ENCODE measurements at places on chromosomes 5 and 9. TPM values are rescaled to one million over a fixed set of nuclear protein-coding genes. Genes with fewer than 3 reads are reported as not detected.

GRCh38 chr5:181197326-181197951 is 7.6 kb downstream of the TRIM7 start:
- DNase-seq: no peak
- H3K36me3 ChIP-seq: peaks cover 6% of the 10 kb centered on the region
- H3K4me3 ChIP-seq: no peak overlapping the region
- no peaks in the 10 kb centered on the region for H3K4me1 ChIP-seq
- H3K27me3 ChIP-seq: no peaks in the 10 kb centered on the region

- DNase-seq: no peak
- no peaks in the 10 kb centered on the region for H3K4me1 ChIP-seq
- H3K27ac ChIP-seq: no peak overlapping the region
- peaks cover 45% of the 10 kb centered on the region for H3K36me3 ChIP-seq
- H3K4me3 ChIP-seq: no peak overlapping the region
- no peaks in the 10 kb centered on the region for H3K27me3 ChIP-seq
These were observed 157.2 kb downstream of the AP3B1 start for GRCh38 chr5:78137290-78137689.

Gene NDUFS4
- total RNA-seq: 185 TPM

DNA sequence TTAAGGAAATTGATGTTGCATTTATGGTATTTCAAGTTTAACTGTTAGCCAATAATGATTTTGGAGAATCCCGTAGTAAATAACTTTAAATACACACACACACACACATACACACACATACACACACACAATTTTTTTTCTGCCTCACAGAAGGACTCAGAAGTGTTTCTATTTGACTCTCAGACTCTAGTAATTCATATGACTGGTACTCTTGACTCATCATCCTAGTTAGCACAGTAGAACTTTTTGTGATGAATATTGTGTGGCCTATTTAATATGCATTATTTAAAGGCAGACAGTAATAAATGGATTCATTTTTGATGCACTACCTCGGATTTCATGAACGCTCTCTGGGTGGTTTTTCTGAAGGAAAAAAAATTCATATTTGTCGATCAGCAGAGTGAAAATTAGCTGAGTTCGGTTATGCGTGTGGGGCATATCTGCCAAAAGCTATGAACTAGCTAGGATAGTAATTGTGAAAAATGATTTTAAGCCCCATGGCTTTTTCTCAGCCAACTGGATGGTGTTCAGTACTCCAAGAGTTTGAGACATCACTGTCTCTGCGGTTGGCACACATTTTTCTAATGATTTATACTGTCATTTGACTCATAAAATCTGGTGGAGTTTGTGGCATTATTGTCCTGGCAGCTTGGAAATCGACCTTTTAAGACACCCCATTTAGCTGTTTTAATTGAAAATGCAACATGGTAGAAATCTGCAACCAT is 102.2 kb downstream of the PCSK5 start:
- no peaks in the 10 kb centered on the region for H3K4me1 ChIP-seq
- no peak overlapping the region for H3K27ac ChIP-seq
- no peaks in the 10 kb centered on the region for H3K36me3 ChIP-seq
- DNase-seq: no peak
- H3K27me3 ChIP-seq: no peaks in the 10 kb centered on the region

DNA sequence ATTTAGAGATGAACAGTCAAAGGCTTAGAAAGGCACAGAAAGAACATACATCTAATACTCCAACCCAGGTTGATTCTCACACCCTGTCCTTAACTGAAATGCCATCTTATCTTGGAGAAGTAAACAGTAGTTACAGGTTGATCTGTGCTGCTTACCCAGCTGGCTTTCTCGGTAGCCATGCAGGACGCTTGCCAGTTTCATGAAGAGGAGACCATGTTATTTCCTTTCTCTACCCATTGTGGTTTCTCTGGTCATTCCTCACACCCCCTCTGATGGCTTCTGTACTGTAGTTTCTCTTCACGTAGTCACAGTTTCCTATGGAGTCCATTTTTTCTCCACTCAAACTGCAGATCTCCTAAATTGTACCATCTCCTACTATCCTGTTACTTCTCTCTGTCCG is 206.0 kb downstream of the SGCD start:
- H3K4me3 ChIP-seq: no peak overlapping the region
- no peaks in the 10 kb centered on the region for H3K27me3 ChIP-seq
- no peak for DNase-seq

Gene CDC20B
- not detected for total RNA-seq

- H3K36me3 ChIP-seq: no peaks in the 10 kb centered on the region
- no peak for DNase-seq
- no peak overlapping the region for H3K27ac ChIP-seq
- H3K27me3 ChIP-seq: no peaks in the 10 kb centered on the region
- peaks cover 5% of the 10 kb centered on the region for H3K4me1 ChIP-seq
These were observed 3.2 kb upstream of the GPR107 start for GRCh38 chr9:130050462-130050861.

GRCh38 chr9:117707561-117707960 is 3.4 kb downstream of the TLR4 start:
- no peak for DNase-seq
- H3K36me3 ChIP-seq: peaks cover 6% of the 10 kb centered on the region
- H3K27ac ChIP-seq: no peak overlapping the region
- H3K27me3 ChIP-seq: no peaks in the 10 kb centered on the region
- peaks cover 4% of the 10 kb centered on the region for H3K4me1 ChIP-seq
- H3K4me3 ChIP-seq: peak overlapping the region; percentile 62

DNA sequence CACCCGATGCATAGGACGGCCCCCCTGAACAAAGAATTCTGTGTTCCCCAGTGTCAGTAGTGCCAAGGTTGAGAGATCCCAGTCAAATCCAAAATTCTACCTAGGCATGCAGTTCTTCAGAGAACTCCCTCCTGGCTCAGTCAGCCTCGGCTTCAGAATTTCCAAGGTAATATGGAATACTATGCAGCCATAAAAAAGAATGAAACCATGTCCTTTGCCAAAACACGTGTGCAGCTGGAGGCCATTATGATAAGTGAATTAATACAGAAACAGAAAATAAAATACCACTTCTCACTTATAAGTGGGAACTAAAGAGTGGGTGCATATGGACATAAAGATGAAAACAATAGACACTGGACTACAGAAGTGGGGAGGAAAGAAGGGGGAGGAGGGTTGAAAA is 87.1 kb upstream of the TRIO start:
- DNase-seq: no peak
- no peaks in the 10 kb centered on the region for H3K36me3 ChIP-seq
- H3K27me3 ChIP-seq: no peaks in the 10 kb centered on the region
- no peaks in the 10 kb centered on the region for H3K4me1 ChIP-seq
- no peak overlapping the region for H3K4me3 ChIP-seq
- H3K27ac ChIP-seq: no peak overlapping the region

Gene DMAC1
- total RNA-seq: 31.0 TPM

DNA sequence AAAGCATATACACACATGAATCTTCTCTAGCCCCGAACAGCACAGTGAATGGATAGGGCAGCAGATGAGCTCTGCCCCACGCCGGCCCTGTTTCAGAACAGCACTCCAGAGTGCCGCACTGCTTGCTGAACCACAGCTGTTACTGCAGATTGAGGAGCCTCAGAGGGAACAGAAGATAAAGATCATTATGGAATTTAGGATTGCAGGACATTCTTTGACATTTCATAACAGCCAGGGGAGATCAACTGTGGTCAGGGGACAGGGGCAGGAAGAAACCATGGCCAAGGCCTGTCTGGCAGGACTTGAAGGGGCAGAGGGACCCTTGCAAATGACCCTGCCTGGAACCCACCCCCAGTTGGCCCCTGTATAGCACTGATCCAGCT is 20.6 kb downstream of the IRF1 start:
- H3K36me3 ChIP-seq: no peaks in the 10 kb centered on the region
- no peak for DNase-seq
- H3K4me3 ChIP-seq: no peak overlapping the region
- H3K4me1 ChIP-seq: peaks cover 20% of the 10 kb centered on the region
- no peak overlapping the region for H3K27ac ChIP-seq

DNA sequence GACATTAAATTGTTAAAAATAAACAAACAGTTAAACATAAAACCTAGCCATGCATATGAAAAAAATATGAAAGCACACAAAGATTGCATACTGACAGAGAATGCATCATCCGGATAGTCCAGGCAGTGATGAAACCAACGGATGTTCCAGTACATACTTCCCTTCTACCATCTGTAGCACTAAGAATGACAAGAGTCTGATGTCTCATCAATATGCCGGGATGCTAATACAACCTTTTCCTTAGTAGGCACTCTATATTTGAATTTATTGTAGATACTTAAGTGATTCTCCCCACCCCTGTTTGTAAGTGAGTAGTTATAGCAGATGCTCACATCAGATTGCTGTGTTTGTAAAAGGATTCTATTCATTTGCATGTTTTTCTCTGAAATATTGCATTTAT is 571.2 kb upstream of the WWC1 start:
- no peaks in the 10 kb centered on the region for H3K36me3 ChIP-seq
- H3K4me1 ChIP-seq: no peaks in the 10 kb centered on the region
- no peak for DNase-seq
- H3K27ac ChIP-seq: no peak overlapping the region
- H3K27me3 ChIP-seq: no peaks in the 10 kb centered on the region
- no peak overlapping the region for H3K4me3 ChIP-seq

Gene KIAA1958
- total RNA-seq: 5.8 TPM

- no peaks in the 10 kb centered on the region for H3K36me3 ChIP-seq
- no peaks in the 10 kb centered on the region for H3K27me3 ChIP-seq
- no peak for DNase-seq
- H3K4me1 ChIP-seq: no peaks in the 10 kb centered on the region
- no peak overlapping the region for H3K27ac ChIP-seq
These were observed 110.0 kb upstream of the RPS23 start for GRCh38 chr5:82388181-82388580.

Gene PCDHGA10
- 11.3 TPM for total RNA-seq

DNA sequence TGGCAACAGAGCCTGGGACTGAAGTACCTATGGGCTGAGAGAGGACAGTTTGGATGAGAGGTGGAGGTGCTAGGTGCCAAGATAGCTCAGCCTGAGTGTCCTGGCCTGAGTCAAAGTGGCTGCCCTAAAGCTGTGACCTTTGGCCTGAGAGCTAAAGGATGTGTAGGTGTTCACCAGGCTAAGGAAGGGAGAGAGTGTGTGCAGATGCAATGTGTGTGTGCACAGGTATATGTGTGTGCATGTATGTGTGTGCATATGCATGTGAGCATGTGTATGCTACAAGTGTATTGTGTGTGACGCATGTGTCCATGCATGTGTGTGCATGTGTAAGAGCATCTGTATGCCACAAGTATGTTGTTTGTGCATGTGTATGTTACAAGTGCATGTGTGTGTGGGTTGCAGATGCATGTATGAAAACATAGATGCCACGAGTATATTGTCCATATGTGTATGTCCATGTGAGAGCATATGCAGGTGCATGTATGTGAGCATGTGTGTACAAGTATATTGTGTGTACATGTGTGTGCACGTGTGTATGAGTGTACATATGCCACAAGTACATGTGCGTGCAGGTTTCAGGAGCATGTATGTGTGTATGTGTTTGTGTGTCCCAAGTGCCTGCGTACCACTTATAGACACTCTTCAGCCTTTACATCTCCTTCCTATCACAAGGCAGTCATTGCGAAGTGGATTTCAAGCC is 102.6 kb downstream of the SH3TC2 start:
- no peaks in the 10 kb centered on the region for H3K27me3 ChIP-seq
- no peaks in the 10 kb centered on the region for H3K4me1 ChIP-seq
- DNase-seq: no peak
- H3K27ac ChIP-seq: no peak overlapping the region
- no peak overlapping the region for H3K4me3 ChIP-seq

Gene GRXCR2
- 0.36 TPM for total RNA-seq

Gene SLC27A6
- 82.4 TPM for total RNA-seq

DNA sequence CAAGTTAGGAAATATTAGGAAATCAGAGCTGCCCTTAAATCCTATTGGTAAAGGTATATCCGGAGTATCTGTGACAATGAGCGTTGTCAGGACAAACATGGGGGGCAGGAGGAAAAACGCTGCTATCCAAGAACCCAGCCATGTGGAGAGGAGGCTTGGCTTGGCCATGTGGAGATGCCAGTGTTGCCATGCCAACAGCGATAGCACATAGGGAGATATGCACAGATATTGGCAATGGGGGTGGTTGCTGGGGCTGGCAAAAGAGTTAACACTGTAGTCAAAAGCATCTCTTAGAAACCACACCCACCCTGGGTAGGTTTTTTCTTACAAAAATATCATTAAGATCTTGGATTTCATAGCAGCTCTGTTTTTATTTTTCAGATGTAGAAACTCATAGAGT is 106.4 kb upstream of the ASTN2 start:
- H3K4me3 ChIP-seq: no peak overlapping the region
- no peaks in the 10 kb centered on the region for H3K27me3 ChIP-seq
- H3K36me3 ChIP-seq: no peaks in the 10 kb centered on the region
- DNase-seq: no peak
- H3K4me1 ChIP-seq: no peaks in the 10 kb centered on the region
- H3K27ac ChIP-seq: no peak overlapping the region

DNA sequence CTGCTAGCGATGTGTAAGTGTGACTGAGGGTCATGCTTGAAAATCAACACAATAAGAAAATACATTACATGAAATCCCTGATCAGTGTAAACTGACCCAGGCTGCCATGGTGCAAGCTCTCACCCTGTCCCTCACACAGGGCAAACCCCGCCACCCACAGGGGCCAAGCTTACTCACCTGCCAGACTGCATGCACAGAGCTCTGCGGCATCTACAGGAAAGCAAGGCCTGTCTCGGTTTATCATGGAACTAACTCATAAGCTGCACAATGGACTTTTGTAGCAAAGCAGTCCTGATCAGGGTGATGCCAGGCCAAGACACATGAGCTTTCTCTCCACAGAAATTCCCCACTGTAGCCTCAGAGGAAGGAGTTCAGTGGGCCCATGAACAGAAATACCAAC is 9.7 kb downstream of the IPPK start:
- H3K4me1 ChIP-seq: no peaks in the 10 kb centered on the region
- peaks cover 4% of the 10 kb centered on the region for H3K36me3 ChIP-seq
- DNase-seq: no peak
- no peak overlapping the region for H3K4me3 ChIP-seq

- DNase-seq: no peak
- no peak overlapping the region for H3K27ac ChIP-seq
- peaks cover 7% of the 10 kb centered on the region for H3K4me1 ChIP-seq
- no peak overlapping the region for H3K4me3 ChIP-seq
- peaks cover 8% of the 10 kb centered on the region for H3K27me3 ChIP-seq
These were observed 3.3 kb downstream of the SLC46A2 start for GRCh38 chr9:112887381-112887780.

DNA sequence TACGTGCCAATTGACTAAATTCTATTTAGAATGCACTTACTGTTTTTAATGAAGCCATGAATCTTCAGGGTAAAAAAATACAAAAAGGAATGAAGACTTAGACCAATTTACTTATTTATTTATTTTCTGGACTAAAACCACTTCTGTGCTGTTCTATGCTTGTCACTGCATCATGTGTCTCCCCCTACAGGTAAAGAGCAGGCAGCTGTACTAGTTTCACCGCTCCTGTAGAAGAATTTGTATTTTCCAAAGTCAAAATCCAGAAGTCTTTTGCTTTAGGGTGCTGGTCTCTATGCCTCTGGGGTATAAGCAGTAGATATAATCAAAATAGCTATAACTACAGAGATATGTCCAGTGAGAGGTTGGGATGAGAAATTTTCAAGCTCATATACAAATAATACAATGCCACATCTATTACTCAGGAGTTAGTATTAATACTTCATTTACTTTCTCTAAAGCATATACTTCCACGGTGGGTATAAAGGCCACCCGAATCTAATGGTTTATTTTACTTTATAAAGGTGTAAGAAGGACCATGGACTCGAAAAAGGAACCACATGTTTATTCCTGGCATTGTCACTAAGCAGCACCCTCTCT is 591.5 kb downstream of the RAB3C start:
- DNase-seq: peak; percentile 20
- no peak overlapping the region for H3K4me3 ChIP-seq
- peaks cover under 1% of the 10 kb centered on the region for H3K4me1 ChIP-seq
- H3K27me3 ChIP-seq: no peaks in the 10 kb centered on the region

- DNase-seq: peak; percentile 61
- H3K4me3 ChIP-seq: peak overlapping the region; percentile 93
- peak overlapping the region; percentile 86 for H3K27ac ChIP-seq
- no peaks in the 10 kb centered on the region for H3K27me3 ChIP-seq
These were observed 530 bp downstream of the RAPGEF1 start for GRCh38 chr9:131739133-131739958.
